T-cell (primary cell): ENCODE measurements at places on chromosomes 13 and 19.
A peak's percentile ranks its signal among the peaks of the same experiment; 100 is the strongest.

DNA sequence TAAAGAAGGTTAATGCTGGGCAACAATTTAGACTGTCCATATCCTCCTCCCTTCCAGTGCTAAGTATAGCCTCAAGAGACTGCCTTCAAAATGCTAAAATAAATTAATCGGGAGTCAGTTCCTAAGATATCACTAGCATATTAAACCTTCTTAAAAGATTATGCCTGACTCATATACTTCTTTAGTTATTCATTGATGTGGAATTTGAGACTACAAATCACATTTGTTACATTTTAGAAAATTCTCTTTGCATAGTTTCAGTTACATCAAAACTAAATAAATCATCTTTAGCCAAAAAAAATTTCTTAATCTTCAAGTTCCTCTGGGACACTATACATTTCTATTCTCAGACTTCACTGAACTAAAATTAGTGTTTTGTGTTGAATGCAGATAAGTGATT, 769.1 kb downstream of the PCDH9 start:
- DNase-seq: no peak

- DNase-seq: peak; percentile 12
Observed at GRCh38 chr19:55041627-55042343, 3.7 kb upstream of the GP6 start.

GRCh38 chr13:50154697-50155096, 139.5 kb downstream of the KCNRG start:
- DNase-seq: no peak

DNA sequence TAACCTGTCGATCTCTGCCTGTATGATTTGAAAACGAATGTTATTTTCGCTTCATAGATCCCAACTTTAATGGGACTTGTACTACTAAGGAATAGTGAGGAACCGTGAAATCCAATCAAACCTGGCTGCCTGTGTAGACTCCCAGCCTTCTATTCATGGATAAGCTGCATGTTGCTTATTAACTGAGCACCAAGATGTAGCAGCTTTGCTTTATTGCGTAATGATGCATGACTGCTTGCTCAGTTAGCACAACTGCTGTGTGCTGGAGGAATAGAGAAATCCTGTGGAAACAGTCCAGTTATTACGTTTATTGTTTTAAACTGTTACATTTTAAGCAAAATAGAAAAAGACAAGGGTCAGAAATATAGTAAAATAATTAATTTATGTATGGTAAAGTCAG, 108.2 kb downstream of the SHISA2 start:
- DNase-seq: no peak

DNA sequence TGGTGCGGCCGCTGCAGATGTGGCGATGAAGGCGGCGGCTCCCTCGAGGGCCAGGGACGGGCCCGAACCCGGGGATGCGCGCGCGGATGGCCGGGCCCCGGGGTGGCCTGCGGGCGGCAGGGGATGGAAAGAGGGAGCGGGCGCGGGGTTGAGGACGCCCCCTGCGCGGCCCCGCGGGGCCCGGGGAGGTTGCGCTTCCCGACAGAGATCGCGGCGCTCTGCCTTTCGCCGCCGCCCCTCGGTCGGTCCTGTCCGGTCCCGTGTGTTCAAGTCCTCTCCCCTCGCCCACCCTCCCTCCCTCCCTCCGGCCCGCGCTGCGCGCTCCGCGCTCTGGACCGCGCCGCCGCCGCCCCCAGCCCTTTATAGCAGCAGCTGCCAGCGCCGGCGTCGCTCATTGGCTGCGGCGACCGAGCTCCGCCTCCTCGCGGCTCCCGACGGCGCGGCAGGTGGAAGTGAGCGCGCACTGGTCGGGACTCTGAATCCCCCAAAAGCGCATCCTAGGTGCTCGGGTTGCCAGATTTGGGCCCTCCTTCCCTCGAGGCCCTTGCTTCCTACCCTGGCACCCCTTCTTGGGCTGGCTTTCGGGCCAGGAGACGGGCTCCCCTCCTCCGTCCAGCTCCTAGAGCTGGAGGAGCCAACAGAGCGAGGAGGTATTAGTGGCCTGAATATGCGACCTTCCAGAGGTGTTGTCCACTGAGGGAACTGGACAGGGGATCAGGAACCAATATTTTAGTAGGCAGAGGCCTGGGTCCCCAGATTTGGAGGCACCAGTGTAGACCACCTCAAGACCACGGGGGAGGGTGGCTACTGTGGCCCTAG, at the start of gene ELAVL3:
Gene ELAVL3, minus strand, starts transcription at position 332 of the 819 bp plus-strand sequence. CDS start 438 bp downstream, outside the sequence.
- no peak for DNase-seq
